Skeletal muscle cell (primary cell): ENCODE measurements at places on chromosomes 7 and 10.

GRCh38 chr10:129171812-129172211 lies 295.2 kb upstream of the MGMT start:
- no peak for DNase-seq

- no peak for DNase-seq
Observed at GRCh38 chr7:158061884-158062656, 525.6 kb downstream of the PTPRN2 start.

- DNase-seq: no peak
Observed at GRCh38 chr7:106313966-106314365, 29.2 kb upstream of the NAMPT start.

DNA sequence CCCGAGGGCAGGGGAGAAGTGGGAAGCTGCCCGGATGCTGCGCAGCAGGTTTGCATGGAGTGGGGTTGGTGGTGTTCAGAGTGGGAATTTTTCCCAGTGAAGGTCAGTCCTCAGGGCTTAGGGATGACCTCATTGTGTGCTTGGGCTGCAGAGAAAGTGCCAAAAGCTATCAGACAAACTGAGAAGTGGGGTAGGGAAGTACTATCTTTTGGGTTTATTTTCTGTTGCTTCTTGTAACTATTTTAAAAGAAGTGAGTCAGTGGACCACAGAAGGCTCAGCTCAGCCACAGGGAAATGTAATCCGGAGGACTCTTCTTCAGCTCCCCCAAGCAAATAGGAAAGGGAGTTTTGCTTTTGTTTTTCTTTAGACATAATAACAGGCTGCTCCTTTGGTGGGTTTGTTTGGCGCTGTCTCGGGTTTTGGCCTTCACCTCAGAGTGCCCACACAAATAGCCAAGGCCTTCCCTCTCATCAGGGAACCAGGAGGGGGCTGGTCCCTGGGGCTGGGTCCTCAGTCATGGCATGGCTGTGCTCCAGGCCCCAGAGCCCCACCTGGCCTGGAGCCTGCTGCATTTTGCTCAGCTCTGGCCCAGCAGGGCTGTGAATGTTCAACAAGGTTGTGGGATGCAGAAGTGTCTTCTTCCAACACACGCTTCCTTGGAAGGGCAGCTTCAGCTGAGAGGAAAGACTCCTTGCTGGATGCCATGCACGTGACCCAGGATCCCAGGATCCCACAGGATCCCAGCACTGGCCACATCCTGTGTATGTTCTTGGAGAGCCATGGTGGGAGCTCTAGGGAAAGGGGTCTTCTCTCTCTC lies 5.4 kb upstream of the FAM170B start:
- no peak for DNase-seq

DNA sequence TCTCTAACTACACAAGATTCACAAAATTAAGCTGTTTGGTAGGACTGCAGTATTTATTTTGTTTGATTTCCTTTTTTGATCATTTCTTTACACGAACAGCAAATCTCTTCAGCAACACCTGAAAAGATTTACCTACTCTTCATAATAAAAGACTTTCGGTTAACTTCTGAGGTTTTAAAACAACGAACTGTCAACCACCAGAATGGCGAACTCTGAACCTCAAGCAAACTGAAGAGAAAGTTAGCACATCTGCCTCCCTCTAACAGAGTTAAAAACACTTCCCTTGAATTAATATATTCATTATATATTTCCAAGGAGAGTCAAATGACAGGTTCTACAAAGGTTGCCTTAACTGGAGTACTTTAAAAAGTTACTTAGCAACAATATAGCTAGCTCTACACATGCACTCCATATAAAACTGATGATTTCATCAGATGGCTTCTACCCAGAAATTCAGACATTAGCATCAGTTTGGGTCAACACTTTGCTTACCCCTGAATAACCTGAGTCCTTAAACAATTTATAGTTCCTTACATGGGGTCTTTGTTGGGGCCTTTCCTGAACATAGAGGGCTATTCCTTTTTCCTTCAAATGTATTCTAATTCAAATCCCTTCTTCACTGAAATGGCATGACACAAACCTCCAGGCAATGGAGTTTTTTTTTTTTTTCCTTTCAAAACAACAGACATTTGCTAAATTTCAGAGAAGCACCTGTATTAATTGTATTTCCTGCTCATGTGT lies 118.3 kb downstream of the SEM1 start:
- no peak for DNase-seq

DNA sequence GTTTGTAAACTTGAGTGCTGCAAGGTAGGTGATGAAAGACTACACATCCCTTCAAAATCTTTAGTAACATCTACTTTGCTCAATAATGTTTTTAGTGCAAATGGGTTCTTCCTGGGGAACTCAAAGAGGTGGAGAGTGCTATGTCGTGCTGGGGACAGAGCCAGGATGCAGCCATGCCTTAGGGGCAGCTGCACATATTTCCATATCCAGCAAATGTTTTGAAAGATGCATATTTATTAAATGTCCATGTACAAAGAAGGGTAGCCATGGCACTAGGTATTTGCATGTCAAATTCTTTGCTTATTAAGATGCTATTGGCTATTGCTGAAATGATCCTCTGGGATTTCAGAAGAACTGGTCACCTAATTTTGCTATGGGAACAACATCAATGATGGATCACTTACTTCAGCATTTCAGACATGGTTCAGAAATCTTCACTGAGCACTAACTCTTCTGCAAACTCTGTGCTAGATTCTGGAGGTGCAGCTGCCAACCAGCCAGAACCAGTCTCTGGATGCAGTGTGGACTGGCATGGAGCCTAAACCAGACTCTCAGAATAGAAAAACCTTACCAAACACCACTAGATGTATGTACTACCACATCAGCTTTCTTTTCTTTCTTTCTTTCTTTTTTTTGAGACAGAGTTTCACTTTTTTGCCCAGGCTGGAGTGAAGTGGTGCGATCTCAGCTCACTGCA lies 31.7 kb upstream of the DNMBP start:
- no peak for DNase-seq

DNA sequence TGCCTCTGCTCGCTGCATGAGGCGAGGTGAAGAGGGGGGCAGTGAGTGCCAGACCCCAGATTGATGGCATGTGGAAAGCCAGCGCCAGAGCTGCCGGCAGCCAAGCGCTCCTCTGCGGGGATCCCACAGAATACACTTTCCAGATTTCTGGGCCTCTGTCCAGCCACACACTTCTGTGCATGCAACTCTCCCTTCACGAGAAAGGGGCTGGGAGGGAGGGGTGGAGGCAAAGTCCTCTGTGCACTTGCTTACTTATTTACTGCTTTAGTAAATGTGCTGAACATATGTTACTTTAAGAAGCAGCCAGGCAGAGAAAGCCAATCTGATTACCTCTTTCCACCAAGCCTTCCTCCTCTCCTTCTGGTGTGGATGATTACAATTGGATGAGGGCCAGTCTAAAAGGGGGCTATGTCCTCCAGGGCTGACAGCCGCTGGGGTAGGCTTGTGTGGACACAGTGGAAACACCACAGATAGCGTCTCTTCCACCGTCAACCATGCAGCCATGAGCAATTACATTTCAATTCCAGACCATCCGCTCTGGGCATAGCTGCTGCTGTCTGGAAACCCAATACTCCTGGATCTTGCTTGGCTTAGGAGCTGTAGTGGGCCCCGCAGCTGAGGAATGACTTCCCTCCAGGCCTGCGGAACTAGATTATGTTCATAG lies 322.8 kb upstream of the ANKRD30A start:
- peak; percentile 8 for DNase-seq
